ENCODE measurements at places on chromosomes 3 and 15.
A peak's percentile ranks its signal among the peaks of the same experiment; 100 is the strongest.

GRCh38 chr3:159238646-159239045 is 436.8 kb downstream of the MFSD1 start:
- ATAC-seq, result no peak

- peak; percentile 37 for ATAC-seq
These were observed 16.7 kb upstream of the WNT7A start for GRCh38 chr3:13896473-13897154.

- ATAC-seq, result no peak
These were observed 374.5 kb downstream of the IL20RB start for GRCh38 chr3:137332297-137332696.

DNA sequence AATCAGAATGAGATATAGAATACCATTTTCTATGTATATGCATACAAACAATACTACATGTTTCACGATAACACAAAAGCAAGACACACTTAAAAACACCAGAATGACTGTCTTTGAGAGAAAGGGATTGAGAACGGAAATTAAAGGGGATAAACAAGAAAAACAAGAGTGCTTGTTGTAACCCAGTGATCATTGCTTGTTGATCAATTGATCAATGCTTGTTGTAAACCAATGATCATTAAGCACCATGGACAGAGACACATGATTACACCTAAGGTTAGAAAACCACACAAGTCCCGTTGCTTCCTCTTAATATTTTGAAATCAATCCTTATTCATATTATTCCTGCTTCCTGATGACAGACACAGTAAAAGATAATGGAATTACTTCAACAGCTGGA is 1.1 kb upstream of the OR4F15 start:
- ATAC-seq, result no peak

DNA sequence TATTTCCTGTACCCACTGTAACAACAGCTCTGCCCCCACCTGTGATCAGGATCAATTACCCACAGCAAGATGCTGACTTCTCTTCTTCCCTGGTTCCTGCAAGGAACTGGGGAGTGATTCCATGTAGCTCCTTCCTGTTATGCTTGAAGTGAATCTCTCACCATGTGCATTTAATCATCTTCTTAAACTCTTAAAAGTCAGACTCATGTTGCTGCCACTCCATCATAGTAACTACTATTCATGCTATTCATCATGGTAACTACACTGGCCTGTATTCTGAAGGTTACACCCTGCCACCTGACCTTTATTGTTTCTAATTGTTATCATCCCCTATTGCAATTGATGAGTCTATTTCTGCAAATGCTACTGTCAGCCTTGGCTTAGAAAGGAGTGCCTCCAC is 89.5 kb downstream of the SUCNR1 start:
- ATAC-seq, result no peak

DNA sequence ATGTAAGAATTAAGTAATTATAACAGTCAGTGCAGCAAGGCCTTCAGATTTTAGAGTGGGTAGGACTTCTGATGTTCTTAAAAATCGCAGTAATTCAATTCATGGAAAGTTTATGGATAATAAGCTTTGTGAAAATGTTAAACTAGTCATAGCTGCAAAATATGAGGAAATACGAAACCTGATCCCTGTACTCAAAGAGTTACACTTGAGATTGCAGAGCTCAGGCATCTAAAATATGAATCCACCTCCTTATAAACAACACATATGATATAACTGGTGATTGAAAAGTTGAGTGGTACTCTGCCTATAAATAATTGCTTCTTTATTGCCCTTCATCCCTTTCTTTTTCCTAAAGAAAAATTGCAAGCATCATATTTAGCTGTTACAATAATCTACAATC is 473.3 kb downstream of the OTOL1 start:
- ATAC-seq, result no peak

GRCh38 chr3:51557993-51558392 is 19.5 kb downstream of the RAD54L2 start:
- ATAC-seq, result no peak

DNA sequence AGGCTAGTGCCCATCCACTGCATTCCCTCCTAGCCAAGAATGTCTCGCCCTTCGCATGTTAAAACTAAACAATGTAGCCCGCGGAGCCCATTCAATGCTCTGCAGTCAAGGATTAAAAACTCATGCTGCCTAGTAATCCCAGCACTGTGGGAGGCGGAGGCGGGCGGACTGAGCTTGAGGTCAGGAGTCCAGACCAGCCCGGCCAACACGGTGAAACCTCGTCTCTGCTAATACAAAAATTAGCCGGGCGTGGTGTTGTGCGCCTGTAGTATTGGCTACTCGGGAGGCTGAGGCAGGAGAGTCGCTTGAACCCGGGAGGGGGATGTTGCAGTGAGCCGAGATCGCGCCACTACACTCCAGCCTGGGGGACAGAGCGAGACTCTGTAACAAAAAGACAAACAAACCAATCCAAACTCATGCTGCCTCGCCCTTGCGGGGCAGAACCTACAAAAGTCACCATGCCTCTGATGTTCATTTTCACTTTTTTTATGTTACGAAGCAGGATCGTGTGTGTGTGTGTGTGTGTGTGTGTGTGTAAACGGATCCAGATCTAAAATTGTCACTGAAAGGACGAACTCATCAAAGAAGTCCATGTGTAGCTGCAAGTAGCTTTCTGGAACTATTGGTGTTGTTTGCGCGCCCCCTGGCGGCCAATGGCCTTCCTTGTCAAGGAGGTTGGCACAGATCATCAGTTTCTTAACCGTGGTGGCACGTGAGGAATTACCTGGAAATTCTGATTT is 54.8 kb upstream of the SPESP1 start:
- ATAC-seq, result peak; percentile 79

DNA sequence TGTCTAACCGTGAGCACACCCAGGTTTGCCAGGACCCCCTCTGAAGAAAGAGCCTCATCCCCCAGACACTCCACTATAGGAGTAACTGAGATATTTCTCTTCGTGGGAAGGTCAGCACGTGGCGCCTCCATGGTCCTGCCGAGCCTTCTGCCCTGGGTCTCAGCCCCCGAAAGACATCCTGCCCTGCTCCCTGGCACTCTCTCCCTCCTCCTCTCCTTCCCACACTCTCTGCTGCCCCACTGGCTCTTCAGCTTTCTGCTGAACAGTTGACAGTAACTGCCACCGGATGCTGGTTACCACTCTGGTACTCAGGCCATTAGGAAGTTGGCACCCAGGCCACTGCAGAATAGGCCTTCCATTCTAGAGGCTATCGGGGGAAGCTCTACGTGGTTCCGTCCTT is 185.2 kb downstream of the UACA start:
- no peak for ATAC-seq

DNA sequence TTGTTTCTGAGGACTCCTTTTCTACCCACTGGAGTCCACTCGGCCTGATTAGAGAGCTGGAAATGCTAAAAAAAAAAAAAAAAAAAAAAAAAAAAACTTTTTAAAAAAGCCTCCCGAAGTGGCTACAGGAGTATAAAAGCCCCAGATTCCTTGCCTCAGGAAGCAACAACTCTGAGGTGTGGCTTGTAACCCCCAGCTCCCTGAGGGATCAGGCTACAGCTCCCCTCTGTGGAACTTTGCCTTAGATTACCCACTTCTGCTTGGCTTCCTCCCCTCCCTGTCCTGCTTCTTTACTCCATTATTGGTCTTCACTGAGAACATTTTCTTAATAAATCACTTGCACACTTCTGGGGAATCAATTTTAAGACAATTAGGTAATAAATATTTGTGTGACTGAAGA is 49.7 kb upstream of the GADL1 start:
- no peak for ATAC-seq

Data from activated T-helper 17 cell treated with anti-CD3 and anti-CD28 coated beads, Interleukin-2, amount 50 U/mL, for 72 hours (primary cell).